ENCODE measurements at places on chromosomes 1 and 21. TPM values are rescaled to one million over a fixed set of nuclear protein-coding genes. Genes with fewer than 3 reads are reported as not detected.

MOV10 gene
- 39.0 TPM for total RNA-seq

AKR7A3 gene
- under 0.01 TPM for total RNA-seq

LINGO4 gene
- not detected for total RNA-seq

LIPI gene
- total RNA-seq: not detected

NTRK1 gene
- total RNA-seq: 0.56 TPM

MATN1 gene
- not detected for total RNA-seq

AK2 gene
- total RNA-seq: 157 TPM

LORICRIN gene
- total RNA-seq: not detected

NUP210L gene
- not detected for total RNA-seq

TUT4 gene
- total RNA-seq: 12.8 TPM

CHIT1 gene
- not detected for total RNA-seq

C4BPA gene
- not detected for total RNA-seq

NEK2 gene
- 15.0 TPM for total RNA-seq

KCNA3 gene
- total RNA-seq: 0.64 TPM

SPRR1B gene
- total RNA-seq: not detected

PGBD5 gene
- 1.3 TPM for total RNA-seq

OR6N1 gene
- total RNA-seq: not detected

PLA2G2F gene
- total RNA-seq: not detected

PRAMEF17 gene
- not detected for total RNA-seq

PDZK1IP1 gene
- total RNA-seq: not detected

LCE6A gene
- total RNA-seq: not detected

ASTN1 gene
- 0.32 TPM for total RNA-seq

GBP6 gene
- 0.52 TPM for total RNA-seq

VAV3 gene
- total RNA-seq: not detected

ADAMTSL4 gene
- total RNA-seq: 70.6 TPM

S100A1 gene
- not detected for total RNA-seq

DCDC2B gene
- total RNA-seq: not detected

TMPRSS3 gene
- total RNA-seq: not detected

EFHD2 gene
- total RNA-seq: 87.0 TPM

PLEKHN1 gene
- not detected for total RNA-seq

TFF1 gene
- not detected for total RNA-seq

TMEM82 gene
- total RNA-seq: not detected

TARDBP gene
- 44.2 TPM for total RNA-seq

OR2M3 gene
- total RNA-seq: not detected

BNIPL gene
- 0.13 TPM for total RNA-seq

AMY1C gene
- total RNA-seq: not detected

VSIG8 gene
- not detected for total RNA-seq

ATP6V1G3 gene
- not detected for total RNA-seq

INKA2 gene
- 1.8 TPM for total RNA-seq

SPRR2A gene
- not detected for total RNA-seq

CFHR1 gene
- total RNA-seq: not detected

PRDM2 gene
- total RNA-seq: 6.5 TPM

C1orf53 gene
- total RNA-seq: 1.1 TPM

TCHH gene
- not detected for total RNA-seq

EFCAB7 gene
- 5.5 TPM for total RNA-seq

PODN gene
- total RNA-seq: 0.39 TPM

Data from epithelial cell of alveolus of lung (primary cell).